Right lobe of liver (tissue), 6 donors: ENCODE measurements at places on chromosomes 7 and 10. TPM values are rescaled to one million over a fixed set of nuclear protein-coding genes. Genes with fewer than 3 reads are reported as not detected.

Gene ZNF365
- not detected for total RNA-seq

Gene CC2D2B
- total RNA-seq: 0.10 TPM

DNA sequence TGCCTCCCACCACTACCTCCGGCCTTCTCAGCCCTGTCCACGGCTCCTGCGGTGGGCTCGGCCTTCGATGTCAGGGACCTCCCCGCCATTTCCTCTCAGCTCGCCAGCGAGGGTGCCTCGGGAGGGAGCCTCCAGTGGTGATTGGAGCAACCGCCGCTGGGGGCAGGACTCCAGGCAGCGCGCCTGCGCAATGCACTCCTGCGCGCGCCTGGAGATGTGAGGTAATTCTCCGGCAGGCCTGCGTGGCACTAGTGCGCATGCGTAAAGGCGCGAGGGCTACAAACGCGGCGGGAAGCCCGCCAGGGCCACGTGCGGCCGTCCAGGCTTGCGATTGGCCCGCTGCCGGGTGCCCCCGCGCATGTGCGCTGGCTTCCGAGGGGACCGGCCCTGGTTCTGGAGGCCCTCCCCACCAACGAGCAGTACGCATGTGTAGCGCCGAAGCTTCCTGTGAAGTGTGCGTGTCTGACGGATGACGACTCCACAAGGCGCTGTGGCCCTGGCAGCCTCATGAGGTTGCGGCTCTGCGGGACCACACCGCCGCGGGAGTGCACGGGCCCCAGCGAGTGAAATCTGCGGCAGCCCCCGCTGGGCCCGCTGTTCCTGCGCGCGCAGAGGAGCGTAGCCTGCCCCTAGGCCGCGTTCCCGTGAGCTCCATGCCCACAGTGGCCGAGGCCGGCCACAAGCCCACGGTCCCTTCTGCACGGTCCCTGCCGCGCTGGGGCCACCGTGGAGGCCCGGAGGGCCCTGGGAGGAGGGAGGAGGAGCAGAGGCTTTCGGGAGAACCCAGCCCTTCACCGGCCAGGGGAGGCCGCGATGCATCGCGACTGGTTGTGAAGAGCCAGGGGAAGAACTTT is at the start of gene SYCE1:
SYCE1 (minus strand) TSS at position 143 of the 854 bp plus-strand sequence; CDS start at position 89, 54 bp downstream.
- DNase-seq: peak; percentile 67

DNA sequence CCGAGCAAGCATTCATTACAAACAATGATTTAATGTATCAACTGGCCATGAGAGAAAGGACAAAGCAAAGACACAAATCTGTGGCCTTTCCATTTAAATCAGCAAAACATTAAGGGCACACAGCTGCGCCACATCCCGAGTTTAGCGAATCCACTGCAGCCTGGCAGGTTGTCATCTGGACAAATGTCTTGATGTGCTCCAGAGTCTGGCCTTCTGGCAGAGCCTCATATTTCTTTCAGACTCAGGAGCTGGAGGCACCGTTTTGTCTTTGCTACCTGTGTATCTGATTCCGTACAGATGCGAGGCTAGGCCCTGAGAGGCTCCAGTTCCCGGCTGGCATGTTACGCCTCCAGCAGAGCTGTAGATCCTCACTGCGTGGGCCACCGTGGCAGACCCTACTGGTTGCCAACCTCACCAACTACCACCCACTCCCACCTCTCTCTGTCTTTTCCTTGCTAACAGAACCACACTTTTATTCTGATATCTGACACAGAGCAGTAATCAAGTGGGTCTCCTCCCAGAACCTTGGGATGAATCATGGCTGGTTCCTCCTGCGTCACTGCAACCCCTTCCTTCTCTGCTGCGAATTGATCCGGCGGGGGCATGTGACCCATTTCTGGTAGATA is 40.9 kb upstream of the EFCAB10 start:
- DNase-seq: no peak

DNA sequence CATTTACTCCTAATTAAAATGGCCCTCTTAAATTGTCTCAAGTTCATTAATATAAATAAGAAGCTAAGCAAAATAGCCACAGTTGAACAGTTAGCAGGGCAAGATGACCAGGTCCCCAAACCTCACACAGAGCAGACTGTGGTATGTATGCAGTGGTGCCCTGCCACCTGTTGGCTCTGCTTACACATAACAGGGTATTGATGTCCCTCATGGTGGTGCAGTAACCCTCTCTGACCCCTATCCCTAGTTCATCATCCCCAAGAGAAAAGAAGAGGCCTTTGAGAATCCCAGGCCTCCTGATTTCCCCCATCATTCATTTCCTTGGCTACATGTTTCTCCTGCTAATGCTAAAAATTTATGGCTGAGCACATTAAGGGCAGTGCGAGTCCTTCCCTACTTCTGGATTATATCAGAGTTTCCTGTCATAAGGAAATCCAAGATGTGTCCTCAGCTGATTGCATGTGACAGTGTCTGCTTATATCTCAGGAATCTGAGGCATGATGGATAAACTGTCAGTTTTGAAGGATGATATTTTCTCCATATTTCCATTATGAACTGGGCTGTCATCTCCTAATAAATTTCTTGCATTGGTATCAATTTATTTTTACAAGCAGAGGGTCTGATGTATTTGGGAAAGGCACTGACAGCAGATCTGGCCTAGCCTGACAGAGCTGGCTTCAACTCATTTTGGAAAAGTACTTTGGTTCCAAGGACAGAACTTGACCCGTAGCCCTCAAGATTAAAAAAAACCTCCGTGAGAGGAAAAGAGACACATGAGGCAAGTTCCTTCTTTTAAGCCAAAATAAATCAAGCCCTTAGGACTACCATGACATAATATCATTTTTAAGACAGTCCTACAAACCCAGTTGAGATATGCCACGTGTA is 880.6 kb downstream of the LRMDA start:
- DNase-seq: peak; percentile 47
